ENCODE measurements at places on chromosomes 6 and 20.

DNA sequence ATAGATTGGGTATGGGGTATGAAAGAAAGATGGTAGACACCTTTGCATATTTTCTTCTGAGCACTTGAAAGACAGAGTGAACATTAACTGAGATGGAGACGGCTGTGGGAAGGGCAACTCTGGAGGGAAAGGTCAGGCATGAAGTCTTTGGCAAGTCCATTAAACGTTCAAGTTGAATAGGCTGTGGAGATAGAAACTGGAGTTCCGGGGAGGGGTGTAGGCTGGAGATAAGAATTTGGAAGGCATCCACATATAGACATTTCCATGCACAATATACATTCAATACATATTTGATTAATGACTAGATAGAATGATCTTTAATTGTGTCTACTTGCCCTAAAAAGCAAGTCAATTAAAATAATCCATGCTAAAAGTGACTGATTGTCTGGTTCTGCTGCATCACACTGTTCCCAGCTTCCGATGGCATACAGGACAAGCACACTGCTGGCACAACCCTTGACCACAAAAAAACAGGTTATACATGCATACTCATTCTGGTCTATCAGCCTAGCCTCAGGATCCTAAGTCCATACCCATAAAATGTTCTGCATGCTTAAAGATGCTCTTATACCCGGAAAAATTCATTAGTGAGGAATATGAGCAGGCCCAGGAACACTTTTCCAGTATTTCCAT lies 1.9 kb upstream of the MYLK4 start:
- DNase-seq: no peak

DNA sequence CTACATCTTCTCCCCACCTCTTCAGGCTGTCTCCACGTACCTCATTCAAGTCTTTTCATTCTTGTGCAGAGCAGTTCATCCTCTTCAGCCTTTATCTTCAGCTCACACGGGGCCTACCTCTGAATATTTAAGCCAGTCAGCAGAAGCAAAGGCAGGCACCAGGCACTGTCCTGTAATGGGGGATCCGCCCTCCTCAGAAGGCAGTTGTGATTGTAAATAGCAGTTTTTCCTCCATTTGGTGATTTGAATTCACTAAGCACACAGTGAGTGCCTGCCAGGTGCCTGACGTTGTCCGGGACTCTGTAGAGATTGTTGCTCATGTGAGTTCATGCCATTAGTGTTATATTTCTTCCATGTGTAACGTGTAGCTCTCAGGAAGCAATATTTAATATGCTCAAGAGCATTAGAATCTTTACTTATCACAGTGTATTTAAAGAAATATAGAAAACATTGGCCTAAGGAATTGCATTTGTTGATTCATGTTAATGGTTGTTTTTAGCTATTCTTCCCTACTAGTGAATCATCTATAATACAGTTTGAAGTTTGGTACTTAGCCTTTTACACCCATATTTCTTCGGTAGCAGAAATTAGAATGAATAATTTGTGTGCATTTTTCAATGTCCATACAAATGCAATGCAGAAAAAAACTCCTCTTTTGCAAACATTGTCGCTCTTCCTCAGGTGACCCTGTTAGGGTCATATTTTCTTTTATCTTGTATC lies 17.9 kb downstream of the BPHL start:
- DNase-seq: no peak

- no peak for DNase-seq
These were observed 171.8 kb upstream of the BMP2 start for GRCh38 chr20:6595704-6596103.

- no peak for DNase-seq
These were observed 52.6 kb downstream of the TCP11 start for GRCh38 chr6:35088281-35089215.

DNA sequence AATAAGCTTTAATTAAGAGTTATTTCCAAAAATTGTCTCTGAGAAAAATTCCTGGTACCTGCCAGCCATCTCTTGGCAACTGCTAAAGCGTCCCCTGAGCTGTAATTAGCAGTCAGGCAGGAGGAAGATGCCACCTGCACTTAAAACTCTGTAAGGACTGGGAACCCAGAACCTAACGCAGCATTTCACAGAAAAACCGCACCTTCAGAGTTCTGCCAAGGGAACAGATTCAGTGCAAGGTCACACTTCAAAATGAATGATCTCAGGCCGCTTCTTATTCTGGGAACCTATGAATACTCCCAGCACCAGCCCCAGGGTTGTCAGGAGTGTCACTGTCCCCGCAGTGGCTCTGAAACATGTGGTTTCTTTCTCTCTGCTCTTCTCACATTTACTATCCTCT lies 36.7 kb downstream of the INSM1 start:
- no peak for DNase-seq

DNA sequence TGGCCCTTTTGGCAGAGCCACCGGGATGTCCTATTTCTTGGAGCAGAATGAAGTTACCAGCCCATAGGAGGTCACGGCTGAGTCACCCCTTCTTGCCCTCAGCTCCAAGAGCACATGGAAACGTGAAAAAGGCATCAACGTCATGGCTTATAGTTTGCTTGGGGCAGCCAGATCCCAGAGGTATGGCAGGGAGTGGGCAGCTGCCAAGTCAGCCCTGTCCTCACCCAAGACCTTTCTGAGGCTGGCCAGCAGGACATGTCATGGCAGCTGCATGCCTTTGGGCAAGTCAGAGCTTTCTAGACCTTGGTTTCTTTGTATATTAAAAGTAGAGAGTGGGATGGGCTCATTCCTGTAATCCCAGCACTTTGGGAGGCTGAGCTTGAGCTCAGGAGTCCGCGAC lies 8.2 kb upstream of the MDFI start:
- no peak for DNase-seq

DNA sequence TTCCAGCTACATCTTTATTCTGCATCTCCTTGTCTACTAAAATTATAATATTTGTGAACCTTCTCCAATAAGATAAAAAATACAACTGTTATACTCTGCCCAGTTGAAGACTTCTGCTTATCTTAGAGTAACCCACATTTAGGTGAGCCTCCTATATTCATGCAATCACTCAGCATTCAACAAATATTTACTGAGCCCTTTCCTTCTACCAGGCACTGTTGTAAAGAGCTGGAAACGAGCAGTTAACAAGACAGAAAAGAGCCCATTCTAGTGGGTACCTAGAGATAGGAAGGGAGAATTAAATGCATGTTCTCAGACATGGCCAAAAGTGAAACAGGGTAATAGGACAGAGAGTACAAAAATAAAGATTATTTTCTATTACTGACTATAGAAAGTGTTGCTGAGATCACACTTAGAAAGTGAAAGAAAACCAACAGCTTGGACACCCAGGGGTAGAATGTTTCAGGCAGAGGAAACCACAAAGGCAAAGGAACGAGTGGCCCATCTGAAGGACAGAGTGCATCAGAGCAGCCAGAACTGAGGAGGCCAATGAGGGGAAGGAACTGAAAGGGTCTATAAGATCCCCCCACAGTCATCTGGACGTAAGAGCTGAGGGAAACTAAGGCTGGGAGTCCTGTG lies 50.8 kb upstream of the SMLR1 start:
- DNase-seq: no peak

GRCh38 chr6:44966449-44967092 lies 361.6 kb upstream of the RUNX2 start:
- DNase-seq: no peak

DNA sequence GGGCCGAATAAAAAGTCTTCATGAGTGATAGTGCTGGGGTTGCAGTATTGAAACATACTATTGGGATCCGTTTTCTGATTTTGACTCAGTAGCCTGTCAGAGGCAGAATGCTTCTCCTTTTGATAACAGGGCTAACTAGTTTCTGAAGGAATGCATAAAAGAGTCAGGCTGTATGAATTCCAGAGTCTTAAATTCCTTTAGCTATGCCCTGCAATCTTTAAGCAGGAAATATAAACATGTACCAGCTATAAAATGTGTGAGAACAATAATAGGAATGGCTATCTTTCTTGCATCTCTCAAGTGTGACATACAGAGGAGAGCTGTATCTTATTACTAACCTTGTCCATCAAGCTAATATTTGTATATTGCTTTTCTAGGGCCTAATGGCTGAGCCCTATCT lies 917.1 kb downstream of the KIF16B start:
- DNase-seq: no peak

- DNase-seq: no peak
These were observed 7.0 kb downstream of the TP53RK start for GRCh38 chr20:46682063-46682821.

DNA sequence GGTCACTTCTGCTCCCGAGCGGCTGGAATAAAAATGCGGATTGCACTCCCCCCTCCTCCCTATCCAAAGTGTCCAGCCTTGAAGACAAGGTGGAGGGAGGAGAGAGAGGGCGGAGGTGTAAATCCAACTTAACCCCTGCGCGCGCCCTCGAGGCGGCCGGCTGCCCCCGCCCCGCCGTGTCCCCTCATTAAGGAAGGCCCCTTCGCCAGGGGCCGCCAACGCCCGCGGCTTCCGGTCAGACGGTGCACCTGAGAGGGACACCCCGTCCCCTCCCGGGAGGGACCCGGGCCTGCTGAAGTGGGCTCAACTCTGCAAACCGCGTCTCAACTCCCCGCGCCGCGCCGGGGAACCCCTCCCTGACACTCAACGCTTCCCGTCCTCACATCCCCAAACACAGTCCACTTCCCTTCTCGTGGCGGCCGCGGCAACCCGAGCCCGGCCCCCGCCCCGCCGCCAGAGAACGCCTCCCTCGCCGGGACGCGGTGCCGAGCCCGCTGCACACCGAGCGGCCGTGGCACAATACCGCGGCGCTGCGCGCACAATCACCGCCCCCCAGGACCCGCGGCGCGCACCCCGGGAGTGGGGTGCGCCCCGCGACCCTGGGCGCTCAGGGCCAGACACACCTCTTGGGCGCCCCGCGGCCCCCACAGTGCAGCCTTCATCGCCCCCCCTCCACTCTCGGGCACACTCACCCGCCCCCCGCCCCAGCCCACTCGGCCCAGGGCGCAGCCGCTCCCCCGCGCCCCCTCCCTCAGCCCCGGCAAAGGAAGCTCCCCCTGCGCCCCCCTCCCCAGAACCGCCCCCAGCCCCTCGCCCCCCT lies 102.5 kb downstream of the NOL4L start:
- peak; percentile 42 for DNase-seq

DNA sequence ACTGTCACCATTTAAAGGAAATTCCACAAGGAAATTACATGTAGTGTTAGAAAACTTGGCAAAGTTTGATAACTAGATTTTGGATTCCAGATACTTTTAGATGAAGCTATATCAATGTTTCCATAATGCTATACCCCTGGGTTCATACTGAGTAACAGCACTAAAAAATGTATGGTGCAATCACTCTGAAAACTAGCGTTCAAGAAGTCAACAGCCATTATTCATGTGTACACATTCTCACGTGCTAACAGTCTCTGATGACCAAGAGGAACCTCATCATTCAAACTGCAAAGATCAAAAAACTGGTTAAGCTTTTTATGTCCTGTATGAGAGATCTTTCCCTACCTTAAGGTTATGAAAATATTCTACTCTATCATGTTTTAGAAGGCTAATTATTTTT lies 197.6 kb downstream of the GMDS start:
- DNase-seq: no peak

DNA sequence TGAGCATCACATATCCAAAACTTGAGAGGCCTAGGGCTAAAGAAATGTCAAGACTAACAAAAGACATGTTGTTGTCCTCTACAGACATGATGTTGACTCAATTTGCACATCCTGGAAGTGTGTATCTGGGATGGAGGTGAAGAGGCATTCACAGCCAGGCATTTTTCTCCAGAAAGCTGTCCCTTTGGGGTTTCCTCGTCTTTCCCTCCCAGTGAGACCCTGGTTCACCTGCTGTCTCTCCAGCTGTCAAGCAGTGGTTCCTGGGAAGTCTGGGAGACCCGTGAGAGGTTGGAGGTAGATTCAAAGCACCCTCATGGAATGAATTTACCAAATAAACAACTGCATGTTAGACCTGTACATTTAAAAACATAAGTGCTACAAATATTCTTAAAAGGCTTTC lies 32.1 kb downstream of the BACH2 start:
- DNase-seq: no peak

GRCh38 chr20:37729452-37729851 lies 35.6 kb downstream of the CTNNBL1 start:
- no peak for DNase-seq

DNA sequence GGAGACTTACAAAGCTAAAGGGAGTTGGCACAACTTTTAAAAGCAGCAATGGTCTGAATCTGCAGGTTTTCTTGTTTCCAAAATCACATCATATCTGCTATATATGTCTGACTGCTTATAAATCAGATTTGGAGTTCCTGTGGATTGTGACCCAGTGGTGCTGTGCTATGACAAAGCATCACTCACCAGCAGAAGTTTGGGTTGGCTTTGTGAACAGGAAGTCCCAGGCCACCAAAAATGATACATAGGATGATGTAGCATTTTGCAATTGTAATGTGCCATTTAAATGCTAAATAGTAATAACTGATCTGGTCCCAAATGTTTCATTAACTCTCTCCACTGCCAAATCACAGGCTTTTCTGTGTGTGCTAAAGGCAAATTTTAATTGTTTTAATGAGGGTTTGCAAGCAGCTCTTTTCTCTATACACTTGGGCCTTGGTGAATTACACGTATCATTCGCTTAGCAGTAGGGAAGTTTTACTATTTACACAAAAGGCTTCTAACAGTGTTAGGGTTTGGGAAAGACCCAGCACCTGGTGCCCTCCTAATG lies 60.8 kb downstream of the SYNDIG1 start:
- no peak for DNase-seq

DNA sequence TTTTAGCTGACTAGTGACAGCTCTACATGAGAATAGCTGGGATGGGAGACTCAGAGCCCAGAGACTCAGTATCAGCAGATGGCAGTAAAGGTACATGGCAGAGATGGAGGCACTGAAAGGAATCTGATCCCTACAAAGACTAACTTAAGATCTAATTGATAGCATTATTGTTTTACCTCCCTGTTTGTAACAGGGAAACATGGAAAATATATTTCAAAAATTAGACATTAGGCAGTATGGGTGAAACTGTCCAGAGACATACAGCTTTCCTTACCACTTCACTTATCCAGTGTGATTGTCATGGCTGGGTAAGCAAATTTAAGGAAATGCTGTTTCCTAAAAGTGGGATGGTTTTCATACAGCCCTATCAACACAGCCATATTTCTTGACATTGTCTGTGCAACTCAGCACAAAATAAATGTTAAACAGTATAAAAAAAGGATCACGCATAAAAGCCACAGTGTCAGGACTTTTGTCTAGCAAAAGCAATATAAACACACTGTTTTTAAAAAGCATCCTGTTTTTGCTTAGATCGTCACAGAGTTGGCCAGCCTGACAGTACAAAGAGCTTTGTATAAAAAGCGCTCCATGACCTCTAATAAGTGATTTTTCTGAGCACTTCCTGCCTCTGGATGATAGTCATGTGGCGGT lies 376.9 kb downstream of the PHF3 start:
- no peak for DNase-seq

DNA sequence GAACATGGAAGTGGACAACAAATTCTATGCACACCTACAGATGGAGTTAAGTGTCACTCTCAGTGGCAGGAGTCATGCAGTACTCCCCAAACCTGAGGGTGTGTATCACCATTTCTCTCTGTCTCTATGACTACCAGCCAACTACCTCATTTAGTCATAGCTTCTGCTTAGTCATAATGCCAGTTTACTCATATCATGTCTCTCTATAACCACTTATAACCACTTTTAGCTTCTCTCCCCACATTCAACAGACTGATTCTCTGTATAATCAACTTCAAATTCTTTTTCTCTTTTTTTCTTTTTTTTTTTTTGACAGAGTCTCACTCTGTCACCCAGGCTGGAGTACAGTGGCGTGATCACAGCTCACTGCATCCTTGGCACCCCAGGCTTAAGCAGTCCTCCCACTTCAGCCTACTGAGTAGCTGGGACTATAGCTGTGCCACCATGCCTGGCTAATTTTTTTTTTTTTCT lies 13.8 kb upstream of the GTF3C6 start:
- DNase-seq: no peak

Measured in thymus (tissue), 14 donors.